ENCODE measurements at places on chromosomes 6 and 20.
A peak's percentile ranks its signal among the peaks of the same experiment; 100 is the strongest.

DNA sequence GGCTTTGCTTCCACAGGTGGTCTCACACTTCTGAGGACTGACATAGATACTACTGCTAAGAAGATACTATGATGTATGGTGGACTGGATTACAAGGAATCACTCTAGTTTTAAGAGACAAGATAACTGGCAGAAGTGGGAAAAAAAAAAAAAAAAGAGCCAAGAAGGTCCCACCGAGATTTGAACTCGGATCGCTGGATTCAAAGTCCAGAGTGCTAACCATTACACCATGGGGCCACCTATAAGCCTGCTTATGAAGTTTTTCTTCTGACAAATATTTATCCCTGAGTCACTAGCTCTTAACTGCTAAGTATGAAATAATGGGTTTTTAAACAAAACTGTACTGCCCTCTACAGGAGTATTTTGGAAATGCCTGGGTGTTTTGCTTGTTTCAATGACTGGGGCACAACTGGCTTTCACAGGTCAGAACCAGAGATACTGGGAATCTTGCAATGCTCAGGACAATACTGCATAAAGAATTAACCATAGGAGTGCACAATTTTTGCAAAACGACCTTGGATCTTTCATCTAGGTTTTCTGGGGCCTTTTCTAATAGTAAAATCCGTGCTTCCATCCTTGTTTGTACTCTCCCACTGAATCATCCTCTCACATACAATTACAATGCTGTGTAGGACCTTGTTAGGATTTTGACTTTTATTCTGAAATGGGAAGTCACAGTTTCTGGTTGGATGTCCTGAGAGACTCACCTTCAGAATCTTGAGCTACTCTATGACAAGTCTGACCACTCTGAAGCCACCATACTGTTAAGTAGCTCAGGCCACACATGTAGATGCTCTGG is 116.3 kb downstream of the OR2B2 start:
- no peak for DNase-seq

DNA sequence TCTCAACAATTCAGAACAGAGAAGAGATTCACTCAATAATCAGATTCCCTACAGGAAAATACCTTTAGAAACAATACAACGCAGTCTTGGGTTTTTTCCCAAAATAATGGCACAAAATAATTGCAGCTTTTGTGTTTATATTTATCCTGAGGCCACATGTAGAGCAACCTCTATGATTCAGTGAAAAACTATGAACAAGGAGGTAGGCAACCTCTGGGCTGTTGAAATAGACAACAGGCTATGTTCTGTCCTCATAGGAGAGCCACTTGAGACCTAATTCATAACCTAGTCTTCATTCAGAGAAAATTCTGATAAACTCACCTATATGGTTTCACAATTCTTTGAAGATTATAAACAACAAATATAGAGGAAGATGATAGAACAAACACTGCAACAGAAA is 118.3 kb downstream of the KHDC1L start:
- DNase-seq: no peak

DNA sequence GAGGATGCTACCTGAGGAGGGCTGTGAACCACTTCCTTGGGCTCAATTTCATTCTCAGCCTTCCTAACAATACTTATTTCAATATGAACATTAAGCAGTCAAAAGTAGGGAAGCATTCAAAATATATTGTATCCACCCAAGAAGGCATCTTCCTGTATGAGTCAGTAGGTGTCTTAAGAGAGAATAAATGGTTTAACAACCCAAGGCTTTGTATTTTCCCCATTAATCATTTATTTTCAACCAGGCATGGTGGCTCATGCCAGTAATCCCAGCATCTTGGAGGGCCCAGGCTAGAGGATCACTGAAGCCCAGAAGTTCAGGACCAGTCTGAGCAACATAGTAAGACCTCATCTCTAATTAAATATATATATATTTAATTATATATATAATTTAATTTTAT is 74.5 kb upstream of the MARCKS start:
- DNase-seq: no peak

- no peak for DNase-seq
Measured at GRCh38 chr6:142336787-142337186, 35.0 kb downstream of the ADGRG6 start.

- DNase-seq: no peak
Measured at GRCh38 chr20:40797425-40797824, 108.4 kb upstream of the MAFB start.

GRCh38 chr6:97591955-97592354 is 308.9 kb upstream of the MMS22L start:
- DNase-seq: no peak

- DNase-seq: no peak
Measured at GRCh38 chr6:26231006-26231587, 133.9 kb upstream of the BTN3A2 start.

DNA sequence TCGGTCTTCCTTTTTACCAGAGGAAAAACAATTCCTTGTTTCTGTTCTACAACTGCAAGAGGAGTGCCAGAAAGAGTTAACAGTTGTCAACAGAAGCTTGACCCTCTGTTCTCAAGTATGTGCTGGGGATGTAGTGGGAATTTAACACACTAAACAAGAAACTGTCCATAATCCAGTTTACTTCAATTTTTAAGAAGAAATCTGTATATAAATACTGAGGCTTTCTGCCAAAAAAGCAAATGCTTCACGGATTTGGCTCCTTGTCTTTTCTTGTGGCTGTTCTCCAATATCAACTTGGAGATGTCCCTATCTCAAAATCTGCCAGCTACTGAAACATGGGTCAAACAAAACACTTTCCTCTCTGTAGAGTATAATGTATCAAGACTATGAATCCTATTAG is 26.8 kb downstream of the REV3L start:
- DNase-seq: no peak

- no peak for DNase-seq
Measured at GRCh38 chr6:26335631-26336323, 29.2 kb upstream of the BTN3A2 start.

- no peak for DNase-seq
Measured at GRCh38 chr20:53738945-53739798, 145.5 kb upstream of the ZNF217 start.

GRCh38 chr20:62738025-62738881 is 29.6 kb downstream of the NTSR1 start:
- peak; percentile 12 for DNase-seq

DNA sequence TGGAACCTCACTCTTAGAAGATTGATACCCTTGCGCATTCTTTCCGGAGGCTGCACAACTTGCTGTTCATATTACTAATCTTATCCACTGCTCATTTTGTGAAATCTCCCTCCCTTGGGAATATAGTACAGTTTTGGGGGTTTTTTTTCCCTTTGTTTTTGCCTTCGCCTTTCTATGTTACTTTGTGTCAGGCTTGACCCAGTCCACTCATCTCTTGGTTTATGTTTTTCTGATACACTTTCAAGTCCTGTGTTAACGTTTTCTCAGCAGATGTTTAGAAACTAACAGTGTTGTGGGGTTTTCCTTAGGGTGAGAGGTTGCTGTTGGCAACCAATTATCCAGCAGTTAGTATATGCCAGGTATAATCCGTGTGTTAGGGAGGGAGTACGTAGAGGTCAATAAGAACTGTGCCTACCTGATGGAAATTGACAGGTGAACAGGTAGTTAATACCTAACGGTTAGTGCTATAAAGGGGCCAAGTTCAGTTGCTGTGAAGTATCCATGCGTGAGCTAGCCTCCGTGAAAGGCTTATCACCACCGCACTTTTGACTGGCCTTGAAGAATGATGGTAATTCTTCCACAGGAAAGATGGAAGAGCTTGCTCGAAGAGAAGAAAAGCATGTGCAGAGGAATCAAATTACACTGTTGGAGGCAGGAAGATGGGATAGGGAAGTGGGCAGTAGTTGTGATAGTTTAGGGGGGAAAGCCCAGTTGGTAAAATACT is 1.4 kb downstream of the NFYA start:
- no peak for DNase-seq

- no peak for DNase-seq
Measured at GRCh38 chr6:17018425-17018824, 83.4 kb upstream of the STMND1 start.

DNA sequence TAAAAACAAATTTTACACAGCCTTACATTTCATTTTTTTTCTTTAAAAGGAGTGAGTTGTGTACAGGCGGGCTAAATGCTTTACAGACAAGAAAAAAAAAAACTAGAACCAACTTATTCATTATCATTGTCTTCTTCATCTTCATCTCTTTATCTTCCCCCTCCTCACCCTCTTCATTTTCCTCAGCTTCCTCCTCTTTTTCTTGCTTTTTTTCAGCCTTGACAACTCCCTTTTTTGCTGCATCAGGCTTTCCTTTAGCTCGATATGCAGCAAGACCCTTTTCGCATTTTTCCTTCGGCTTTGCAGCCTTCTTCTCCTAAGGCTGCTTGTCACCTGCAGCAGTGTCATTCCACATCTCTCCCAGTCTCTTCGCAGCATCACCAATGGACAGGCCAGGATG is 86.9 kb upstream of the GCM1 start:
- DNase-seq: no peak

- DNase-seq: no peak
Measured at GRCh38 chr6:32855467-32856174, 1.6 kb downstream of the PSMB9 start.

DNA sequence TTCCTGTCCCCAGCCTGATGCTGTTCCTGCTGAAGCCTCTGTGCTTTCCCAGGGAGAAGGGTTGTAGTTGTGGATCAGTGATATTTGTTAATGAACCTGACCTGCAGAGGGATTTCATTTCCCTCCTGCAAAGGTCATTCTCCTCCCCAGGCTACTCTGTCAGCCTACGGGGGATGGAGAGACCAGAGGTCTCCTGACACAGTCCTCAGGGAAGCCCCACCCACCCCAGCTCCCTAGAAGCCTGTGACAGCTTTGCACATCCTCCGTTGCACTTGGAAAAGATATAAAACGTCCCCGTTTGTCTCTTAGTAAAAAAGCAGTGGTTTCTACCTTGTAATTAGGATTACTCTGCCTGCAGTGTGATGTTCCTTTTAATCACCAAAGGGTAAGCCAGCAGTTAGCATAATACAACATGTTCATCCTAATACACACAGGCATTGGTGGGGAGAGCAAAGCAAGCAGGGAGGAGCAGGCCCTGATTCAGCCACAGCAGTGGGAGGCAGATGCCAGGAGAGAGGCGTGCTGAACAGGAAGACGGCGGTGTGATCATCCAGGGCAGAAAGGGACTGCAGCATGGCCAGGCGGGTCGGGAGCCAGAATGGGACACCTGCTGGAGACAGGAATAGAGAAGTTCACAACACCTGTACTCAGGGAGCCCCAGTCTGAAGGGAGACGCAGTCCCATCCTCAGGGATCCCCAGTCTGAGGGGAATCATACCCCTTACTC is 293.5 kb downstream of the LRFN2 start:
- DNase-seq: no peak

GRCh38 chr20:23167431-23167830 is 81.3 kb upstream of the CD93 start:
- no peak for DNase-seq

Data from left ventricle myocardium superior (tissue), 1 donor.